Fibroblast of gingiva (primary cell): ENCODE measurements at places on chromosomes 5 and 9.

DNA sequence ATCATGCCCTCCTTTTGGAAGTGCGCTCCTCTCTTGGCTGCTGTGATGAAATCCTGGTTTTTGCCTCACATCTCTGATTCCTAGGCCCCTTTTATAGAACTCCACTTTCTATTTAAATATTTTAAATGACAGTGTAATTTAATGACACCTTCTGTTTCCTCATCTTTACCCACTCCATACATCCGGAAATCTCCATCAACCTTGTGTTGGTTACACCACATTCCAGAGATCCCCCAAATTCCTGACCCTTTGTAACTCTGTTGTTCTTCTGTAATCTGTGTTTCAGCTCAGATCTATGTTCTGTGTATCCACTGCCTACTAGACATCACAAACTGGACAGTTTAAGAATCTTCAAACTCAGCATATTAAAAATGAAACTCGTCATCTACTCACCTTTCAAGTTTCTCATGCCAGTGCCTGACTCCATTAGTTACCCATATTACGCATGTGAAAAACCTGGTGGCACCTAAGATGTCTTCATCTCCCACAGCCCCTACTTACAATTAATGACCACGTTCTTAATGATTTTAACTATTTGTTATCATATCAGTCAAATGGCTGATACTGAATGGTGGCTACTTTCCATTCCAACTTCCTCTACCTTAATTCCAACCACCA lies 25.1 kb downstream of the PARP8 start:
- DNase-seq, result no peak

GRCh38 chr5:132495667-132496190 lies 5.2 kb upstream of the IRF1 start:
- peak; percentile 96 for DNase-seq

DNA sequence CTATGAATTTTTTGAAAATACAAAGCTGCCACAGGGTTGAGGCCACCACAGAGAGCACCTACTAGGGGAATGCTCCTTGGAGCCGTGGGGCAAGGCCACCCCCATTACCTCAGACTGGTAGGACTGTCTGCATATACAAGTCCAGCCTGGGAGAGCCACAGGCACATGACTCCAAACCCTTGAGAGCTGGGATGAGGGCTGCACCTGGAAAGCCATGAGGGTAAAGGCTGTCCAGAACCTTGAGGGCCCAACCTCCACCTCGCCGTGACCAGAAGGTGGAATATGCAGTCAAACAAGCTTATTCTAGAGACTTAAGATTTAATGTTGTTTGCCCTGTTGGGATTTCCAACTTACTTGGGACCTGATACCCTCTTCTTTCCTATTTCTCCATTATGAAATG lies 69.5 kb upstream of the TSLP start:
- no peak for DNase-seq

GRCh38 chr9:133187561-133188005 lies 21.5 kb downstream of the OBP2B start:
- no peak for DNase-seq

- peak; percentile 47 for DNase-seq
Measured at GRCh38 chr5:10229306-10230048, 20.2 kb downstream of the ATPSCKMT start.

GRCh38 chr5:50953290-50953689 lies 286.9 kb downstream of the PARP8 start:
- no peak for DNase-seq

DNA sequence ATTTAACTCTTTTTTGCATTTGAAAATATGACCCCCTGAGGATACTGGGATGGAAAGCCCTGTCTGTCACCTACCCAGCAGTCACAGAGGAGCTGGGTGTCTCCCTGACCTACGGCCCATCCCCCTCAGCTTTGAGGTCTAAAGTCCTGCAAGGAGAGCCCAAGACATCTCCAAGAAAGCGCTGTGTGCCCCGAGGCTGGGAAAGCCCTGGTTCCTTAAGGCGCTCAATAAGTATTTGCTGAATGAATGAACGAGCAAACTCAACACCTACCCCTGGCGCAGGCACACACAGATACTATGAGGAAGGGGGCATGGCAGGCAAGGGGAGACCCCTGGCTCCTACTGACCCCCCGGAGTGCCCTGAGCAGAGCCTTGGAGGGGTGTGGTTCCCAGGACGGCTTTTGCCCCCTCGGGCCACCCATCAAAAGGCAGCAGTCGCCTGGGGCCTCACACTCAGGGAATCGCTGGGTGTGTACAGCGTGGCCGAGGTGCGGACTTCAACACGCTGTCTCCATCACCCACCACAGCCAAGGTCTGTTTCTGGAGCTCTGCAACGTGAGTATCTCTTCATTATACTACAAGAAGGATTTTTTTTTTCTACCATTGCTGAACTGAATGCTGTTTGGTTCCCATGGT lies 211.6 kb downstream of the ERCC6L2 start:
- no peak for DNase-seq
